ENCODE measurements at places on chromosomes 3 and 15.

DNA sequence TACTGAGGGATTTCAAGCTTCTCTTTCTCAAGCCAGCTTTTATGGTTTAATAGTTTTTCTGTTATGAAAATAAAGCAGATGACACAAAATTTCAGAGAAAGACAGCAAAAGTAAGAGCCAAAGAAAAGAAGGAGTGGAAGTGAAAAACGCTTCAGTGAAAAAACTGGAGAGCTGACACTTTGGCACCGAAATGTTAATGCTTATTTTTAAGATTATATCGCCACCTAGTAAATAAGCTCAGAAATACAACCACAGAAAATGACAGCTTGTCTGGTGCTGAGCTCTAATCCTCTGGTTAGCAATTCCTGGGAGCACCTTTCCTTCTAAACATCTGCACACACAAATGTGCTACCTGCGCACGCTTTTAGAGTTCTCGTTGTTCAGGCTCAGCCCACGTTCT lies 101.6 kb downstream of the ZPLD1 start:
- DNase-seq: no peak

DNA sequence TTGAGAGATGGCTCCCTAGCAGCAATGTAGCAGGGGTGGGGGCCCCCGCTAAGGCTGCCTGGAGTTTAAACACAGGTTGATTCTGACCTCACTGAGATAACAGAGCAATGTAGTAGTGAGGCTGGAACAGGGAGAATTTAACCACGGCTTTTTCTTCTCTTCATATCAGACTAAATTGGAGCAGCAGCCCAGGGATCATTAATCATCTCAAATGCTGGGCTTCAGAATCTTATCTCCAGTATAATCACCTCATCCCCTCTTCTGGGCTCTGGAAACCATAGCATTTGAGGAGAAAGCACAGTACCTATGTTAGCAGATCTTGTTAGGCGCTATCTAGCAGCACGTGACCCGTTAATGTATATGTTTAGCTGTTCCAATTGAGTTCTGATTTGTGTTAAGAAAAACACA lies 25.4 kb upstream of the DET1 start:
- no peak for DNase-seq

- DNase-seq: no peak
Measured at GRCh38 chr3:24730173-24730572, 235.5 kb upstream of the THRB start.

DNA sequence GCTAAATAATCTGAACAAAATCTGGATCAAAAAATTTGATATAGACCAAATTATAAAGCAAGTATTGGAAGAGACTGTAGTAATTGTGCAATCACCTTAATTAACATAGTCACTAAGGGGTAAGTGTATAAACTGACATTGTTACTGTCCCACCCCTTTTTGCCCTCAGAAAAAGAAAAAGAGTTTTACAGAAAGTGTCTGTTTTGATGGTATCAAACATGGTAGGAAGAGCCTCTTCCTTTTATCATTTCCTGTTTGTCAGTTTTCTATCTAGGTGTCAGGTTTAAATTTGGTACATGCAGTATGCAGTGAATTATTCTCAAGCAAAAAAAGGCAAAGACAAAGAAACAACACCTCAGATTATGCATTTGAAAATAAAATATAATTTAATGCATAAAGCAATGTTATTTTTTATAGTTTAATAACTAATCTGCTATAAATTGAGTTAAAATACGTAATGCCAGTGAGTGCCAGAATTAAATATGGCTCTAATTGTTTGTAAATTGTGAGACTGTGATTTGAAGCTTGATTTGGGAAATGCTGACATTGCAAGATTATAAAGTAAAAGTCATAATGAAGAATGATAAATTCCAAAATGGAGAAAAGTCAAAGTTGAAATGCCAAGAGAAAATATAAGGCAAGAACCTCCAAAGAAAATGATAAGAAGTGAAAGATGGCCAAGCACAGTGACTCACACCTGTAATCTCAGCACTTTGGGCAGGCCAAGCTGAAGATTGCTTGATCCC lies 30.3 kb upstream of the CMC1 start:
- DNase-seq: no peak

- no peak for DNase-seq
Measured at GRCh38 chr15:58865425-58865880, 68.0 kb downstream of the SLTM start.

DNA sequence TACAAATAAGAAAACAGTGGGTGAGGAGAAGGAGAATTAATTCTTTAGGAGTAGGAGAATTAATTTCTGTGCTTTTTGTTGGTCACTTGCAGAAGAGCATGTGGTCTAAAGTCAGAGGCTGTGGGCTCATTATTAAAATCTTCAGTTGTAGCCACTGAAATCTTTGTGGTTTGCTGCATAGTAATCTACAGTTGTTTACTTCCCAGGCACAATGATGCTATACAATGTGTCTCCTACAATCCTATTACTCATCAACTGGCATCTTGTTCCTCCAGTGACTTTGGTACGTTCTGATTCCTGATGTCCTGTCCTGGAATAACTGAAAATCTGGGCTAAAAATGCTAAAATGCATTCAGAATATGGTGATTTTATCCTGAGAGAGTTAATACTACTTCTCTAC lies 21.0 kb downstream of the IFT122 start:
- no peak for DNase-seq

GRCh38 chr3:158244274-158244673 lies 134.4 kb downstream of the RSRC1 start:
- no peak for DNase-seq

- DNase-seq: no peak
Measured at GRCh38 chr15:74865316-74865715, 7.8 kb downstream of the SCAMP2 start.

DNA sequence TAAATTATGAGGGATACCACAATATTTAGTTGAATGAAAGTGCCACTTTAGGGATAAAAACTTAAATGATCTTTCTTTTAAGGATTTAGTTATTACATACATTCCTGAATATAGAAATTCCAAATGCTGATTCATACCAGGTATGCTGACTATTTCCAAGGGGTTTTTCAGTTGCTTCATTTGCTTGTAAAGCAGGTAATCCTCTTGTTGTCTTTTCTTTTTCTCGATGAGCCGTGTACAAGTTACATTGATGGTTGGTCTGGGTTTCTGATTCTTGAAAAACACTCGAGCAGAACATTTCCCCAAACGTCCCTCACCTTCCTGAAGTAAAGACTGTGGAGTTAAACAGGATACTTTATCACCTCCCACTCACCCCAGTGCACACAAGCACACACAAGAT lies 21.7 kb downstream of the RARRES1 start:
- no peak for DNase-seq

DNA sequence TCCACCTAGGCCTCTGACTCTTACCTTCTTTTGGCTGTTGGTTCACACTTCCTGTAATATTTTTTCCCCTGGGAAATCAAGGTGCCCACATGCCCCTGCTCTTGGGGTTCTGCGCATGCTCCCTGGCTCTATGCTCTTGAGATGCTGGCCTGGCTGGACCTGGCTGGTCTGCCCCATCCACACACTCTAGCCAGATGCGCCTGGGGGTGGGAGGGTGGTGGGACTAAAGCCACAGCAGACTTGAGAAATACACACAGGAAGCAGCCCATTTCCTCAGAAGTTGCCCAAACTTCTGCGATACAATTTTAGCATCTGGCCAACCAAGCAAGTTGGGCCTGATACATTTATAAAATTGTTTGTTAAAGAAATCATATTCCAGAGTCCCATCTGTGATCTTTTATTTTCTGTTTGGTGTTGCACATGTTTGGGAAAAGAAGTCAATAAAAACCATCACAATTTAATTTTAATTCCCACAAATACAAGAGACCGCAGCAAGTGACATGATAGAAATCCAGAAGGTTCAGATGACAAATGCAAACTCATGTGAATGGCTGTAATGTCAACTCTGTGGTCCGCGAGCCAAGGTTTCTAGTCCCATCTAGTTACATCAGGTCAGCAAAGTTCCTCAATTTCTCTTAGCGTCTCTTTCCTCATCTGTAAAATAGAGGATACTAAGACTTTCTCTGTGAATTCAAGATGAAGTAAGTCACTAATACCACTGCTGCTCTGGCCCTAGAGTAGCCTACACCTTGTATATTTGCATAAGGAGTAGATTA lies 55.9 kb upstream of the MEF2A start:
- DNase-seq: no peak
